ENCODE measurements at places on chromosomes 5 and 9. TPM values are rescaled to one million over a fixed set of nuclear protein-coding genes. Genes with fewer than 3 reads are reported as not detected.

Gene SHC3
- 0.22 TPM for total RNA-seq

Gene ALDOB
- not detected for total RNA-seq

Gene NDOR1
- total RNA-seq: 16.0 TPM

Gene PCDHB7
- not detected for total RNA-seq

Gene MAMDC2
- total RNA-seq: 0.34 TPM

Gene PHYHD1
- 0.38 TPM for total RNA-seq

Gene RABGAP1
- 13.6 TPM for total RNA-seq

Gene CKMT2
- not detected for total RNA-seq

Gene CCNI2
- total RNA-seq: 0.07 TPM

Gene RGMB
- total RNA-seq: 6.8 TPM

Gene PTGER4
- total RNA-seq: 7.6 TPM
